ENCODE measurements at places on chromosomes 2 and 18. TPM values are rescaled to one million over a fixed set of nuclear protein-coding genes. Genes with fewer than 3 reads are reported as not detected.

GRCh38 chr2:65518751-65519150, 86.4 kb upstream of the SPRED2 start:
- DNase-seq = no peak

- DNase-seq = no peak
These were observed 554.8 kb downstream of the PIK3C3 start for GRCh38 chr18:42509750-42510415.

CACNB4 gene
- total RNA-seq = 0.56 TPM

AGPS gene
- 38.8 TPM for total RNA-seq

GRCh38 chr18:63832470-63832869, 55.0 kb upstream of the SERPINB2 start:
- DNase-seq = no peak

- DNase-seq = no peak
These were observed 60.7 kb upstream of the ARHGAP28 start for GRCh38 chr18:6668836-6669235.

All from activated T-cell treated with anti-CD3 and anti-CD28 coated beads, Interleukin-2, amount 50 U/mL, for 72 hours (primary cell).